ENCODE measurements at places on chromosomes 2 and 18.

DNA sequence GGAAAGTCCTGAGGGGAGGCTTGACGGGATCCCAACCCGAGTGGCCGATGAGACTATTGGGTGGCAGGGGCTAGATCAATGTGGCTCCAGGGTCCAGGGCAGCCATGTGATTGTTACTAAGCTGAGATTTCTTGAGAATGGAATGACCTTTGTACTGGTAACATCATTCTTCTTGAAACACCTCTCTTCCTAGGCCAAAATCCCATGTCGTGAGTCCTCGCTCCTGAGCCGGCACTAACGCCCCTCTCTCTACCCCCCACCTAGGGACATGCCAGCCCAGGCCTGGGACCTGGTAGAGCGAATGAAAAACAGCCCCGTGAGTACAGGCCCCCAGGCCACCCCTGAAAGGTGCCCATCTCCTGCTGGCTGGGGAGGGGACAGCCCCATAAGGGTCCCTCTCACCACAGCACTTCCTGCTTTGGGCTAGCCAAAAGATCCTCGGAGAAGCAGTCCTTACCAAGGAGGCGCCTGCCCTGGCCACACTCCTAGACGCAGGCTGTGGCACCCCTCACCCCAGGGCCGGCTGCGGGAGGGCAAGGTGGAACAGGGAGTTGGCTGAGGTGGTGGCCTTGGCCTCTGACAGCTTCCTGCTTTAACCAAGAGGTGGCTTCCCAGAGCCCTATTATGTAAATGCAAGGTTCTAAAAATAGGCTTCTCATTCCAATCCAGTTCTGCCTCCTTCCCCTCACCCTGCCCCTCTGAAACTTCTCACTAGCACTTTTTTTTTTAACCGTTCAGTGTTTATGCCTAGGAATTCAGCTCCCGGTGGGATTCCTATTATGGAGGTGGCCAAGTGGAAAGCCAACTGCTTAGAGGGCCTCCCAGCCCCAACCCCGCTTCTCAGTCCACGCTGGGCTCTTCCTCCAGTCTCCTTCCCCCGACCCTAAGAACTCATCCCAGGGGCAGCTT lies 126.6 kb upstream of the PPP1CB start:
- DNase-seq, result peak; percentile 66

GRCh38 chr2:161146996-161147395 lies 13.2 kb upstream of the TANK start:
- DNase-seq, result no peak

- peak; percentile 92 for DNase-seq
Observed at GRCh38 chr2:112811841-112812306, 24.7 kb downstream of the IL1B start.

DNA sequence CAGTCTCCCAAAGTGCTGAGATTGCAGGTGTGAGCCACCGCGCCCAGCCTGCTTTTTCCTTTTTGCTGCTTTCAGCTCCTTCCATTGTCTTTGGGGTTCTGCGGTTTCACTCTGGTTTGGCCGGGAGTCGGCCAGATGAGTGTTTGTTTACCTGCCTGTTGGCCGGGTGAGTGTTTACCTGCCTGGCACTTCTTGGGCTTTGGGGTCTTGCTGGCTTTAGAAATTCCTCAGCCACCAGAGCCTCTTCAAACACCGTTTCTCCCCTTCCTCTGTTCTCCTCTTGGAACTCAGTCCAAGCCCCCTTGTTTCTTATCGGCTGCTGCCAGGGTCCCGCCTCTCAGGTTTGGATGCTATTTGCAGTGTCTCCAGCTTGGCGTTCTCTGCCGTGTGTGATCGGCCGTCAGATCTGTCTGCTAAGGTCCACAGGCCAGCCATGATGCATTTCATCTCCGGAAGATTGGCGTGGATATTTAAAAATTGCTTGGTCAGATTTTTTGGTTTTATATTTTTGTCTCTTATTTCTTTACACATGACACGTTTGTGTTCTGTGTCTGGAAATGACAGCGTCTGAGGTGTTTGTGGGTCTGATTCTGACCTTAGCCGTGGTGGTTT lies 14.2 kb upstream of the GAL3ST2 start:
- no peak for DNase-seq

DNA sequence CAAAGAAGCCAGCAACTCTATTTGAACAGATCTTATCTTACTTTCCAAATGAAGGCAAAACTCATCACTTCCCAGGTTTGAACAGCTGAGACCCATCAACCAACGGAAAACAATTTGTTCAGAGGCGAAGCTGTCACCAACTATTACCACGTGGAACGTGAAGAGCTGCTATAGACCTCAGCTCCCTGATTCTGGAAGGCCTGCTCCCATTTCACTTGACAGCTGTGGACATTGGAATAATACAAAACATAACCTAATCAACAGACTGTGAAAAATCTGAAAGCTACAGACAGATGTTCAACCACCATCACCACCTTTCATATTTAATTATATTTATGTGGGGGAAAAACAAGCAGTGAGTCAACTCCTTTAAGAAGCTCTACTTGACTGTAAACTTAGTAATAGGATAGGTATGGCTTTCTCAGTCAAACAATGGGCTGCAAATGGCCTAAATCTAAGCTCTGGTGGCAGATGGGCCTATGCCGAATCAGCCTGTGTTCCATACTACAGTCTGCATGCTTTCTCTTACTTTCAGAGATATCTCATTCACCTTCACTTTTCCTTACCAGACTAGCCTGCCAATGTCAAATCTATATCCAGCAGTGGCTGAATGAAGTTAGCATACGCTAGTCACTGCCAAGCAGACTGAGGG lies 896.4 kb downstream of the TDRD15 start:
- DNase-seq, result peak; percentile 42

DNA sequence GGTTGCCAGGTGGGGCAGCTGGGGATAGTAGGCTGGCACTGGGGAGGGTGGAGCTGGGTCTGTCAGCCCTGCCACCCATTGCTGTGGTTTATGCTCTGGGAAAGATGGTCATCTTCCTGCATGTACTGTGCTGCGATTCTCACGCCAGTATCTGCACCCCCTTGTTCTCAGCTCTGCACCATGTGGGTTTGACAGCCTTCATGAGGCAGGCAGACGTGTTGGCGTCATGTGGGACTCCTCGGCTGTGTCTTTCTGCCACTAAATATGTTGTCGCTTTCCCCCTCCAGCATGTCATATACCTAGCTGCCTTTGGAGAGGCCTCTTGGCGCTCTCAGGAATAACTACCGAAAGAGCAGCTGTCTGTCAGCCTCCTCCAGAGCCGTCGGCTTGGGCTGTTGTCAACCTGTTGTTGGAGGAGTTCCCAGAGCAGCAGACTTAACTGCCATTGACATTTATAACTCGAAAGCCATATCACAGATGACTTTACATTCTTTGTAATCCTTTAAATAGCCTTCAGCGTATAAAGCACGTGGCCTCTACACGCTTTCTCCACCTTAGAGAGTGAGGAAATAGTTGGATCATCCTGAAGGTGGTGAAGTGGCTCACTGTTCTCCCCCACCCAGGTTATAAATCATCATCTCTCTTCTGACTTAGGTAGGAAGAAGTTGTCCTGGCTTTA lies 80.4 kb upstream of the MGAT5 start:
- DNase-seq, result no peak

GRCh38 chr2:46878886-46879285 lies 36.7 kb downstream of the MCFD2 start:
- DNase-seq, result no peak

DNA sequence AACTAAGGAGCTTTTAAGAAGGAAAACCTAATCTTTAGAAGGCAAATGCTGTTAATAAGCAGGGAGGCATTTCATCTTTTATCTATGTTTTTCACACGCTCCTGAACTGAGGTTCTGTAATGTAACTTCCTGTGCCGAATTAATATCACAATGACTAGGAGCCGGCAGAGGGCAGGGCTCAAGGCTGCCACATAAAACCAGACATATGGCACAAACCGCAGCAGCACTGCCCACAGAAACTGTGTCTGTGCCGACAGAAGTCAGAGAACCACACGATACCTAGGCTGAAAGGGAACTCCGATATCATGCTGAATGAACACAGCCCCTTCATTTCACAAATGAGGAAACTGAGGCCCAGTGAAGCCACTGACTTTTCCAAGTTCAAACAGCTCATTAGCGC lies 112.1 kb downstream of the EIPR1 start:
- DNase-seq, result no peak
